Suprapubic skin (tissue), 4 donors: ENCODE measurements at places on chromosomes 3 and 15.

GRCh38 chr15:26686547-26687187 lies 86.2 kb downstream of the GABRB3 start:
- no peak for DNase-seq

DNA sequence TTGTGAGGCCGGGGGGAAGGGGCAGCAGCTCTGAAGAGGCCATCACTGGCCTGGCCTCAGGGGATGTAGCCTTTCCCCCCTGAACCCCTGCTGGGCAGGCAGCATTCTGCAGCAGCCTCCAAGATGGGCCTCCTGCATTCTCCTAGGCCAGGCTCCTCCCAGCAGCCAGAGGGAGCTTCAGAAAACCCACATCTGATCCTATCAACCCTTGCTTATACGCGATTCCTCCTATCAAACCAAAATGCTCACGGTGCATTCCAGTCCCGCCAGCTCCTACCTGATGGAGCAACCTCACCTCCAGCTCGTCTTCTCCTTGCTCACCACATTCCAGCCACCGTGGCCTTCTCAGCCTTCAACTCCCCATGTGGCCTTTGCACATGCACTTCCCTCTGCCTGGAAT lies 85.7 kb downstream of the MEGF11 start:
- DNase-seq = no peak

DNA sequence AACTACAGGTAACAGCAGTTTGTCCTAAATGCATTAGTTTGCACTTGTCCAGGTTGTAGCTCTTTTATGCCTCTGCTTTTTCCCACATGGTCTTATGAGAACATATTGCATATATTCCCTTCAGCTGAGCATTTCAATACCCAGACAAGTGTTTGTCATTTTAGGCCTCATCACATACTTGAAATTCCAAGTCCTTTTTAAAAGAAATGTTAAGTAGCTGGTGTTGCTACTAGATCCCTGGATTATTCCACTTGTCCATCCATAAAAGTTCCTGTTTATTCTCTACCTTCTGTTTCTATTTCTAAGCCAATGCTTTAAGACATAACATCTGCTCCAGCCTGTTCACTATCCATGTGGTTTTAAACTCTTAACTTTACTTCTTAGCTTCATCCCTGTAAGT lies 128.4 kb downstream of the NECTIN3 start:
- no peak for DNase-seq

DNA sequence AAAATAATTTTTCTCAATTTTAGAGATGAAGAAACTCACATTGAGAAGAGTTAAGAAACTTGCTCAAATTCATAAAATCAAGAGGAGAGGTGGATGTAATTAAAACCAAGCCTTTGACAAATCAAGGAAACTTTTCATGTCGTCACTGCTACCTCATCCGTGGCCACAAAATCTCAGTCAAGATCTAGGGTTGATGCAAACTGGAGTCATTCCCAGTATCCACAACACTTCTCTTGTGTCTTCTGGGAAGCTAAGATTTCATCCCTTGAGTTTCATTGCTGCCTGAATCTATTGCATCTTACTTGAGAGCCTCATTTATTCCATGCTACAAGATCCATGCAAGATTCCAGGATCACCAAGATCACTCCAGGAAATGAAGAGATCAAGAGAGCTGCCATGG lies 5.4 kb upstream of the FBN1 start:
- DNase-seq = no peak

DNA sequence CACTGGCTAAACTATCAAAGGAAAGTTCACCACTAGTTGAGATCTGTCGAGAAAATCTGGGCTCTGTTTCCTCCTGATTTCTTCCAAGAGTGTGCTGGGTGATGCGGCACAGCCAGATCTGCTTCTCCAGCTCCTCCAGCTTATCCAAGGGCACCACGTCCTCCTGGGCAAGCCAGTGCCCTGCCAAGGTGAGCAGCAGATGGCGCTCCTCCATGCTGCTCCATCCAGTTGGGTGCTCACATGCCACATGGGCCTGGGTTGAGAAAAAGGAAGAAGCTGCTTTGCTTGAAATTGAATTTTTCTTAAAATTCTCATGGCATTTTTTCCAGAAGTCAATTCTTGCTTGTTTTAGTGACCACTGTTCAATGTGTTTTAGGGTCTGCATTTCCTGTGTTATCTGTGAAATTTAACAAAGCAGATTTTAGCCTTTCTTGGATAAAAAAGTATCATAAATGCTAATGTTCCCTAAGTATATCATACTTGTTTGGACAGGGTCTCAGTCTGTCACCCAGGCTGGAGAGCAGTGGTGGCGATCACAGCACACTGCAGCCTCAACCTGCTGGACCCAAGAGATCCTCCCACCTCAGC lies 47.3 kb downstream of the EIF3J start:
- no peak for DNase-seq

GRCh38 chr15:77528968-77529319 lies 103.8 kb downstream of the LINGO1 start:
- DNase-seq = peak; percentile 20
